ENCODE measurements at places on chromosomes 7 and 10. TPM values are rescaled to one million over a fixed set of nuclear protein-coding genes. Genes with fewer than 3 reads are reported as not detected.

The DLX5 gene
- 3.4 TPM for total RNA-seq

The LRRC61 gene
- 11.7 TPM for total RNA-seq

The LIPN gene
- total RNA-seq: not detected

The BAIAP2L1 gene
- 0.16 TPM for total RNA-seq

The SNX13 gene
- 86.9 TPM for total RNA-seq

The DNAJC9 gene
- total RNA-seq: 59.7 TPM
